Stimulated activated CD8-positive, alpha-beta memory T cell treated with anti-CD3 and anti-CD28 coated beads, Interleukin-4, amount 100 ng/mL, for 1 hour (primary cell): ENCODE measurements at places on chromosomes 5 and 9.

DNA sequence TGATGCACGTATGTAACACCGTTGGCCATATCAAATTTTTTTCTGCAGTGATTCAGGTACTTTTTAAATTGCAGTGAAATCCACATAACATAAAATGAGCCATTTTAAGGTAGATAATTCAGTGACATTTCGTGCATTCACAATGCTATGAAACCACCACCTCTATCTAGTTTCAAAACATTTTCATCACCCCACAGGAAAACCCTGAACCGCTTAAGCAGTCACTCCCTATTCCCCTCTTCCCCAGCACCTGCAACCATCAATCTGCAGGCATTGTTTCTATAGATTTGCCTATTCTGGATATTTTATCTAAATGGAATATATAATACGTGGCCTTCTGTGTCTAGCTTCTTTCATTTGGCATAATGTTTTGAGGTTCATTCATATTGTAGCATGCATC lies 79.2 kb downstream of the BOD1 start:
- no peak for DNase-seq

DNA sequence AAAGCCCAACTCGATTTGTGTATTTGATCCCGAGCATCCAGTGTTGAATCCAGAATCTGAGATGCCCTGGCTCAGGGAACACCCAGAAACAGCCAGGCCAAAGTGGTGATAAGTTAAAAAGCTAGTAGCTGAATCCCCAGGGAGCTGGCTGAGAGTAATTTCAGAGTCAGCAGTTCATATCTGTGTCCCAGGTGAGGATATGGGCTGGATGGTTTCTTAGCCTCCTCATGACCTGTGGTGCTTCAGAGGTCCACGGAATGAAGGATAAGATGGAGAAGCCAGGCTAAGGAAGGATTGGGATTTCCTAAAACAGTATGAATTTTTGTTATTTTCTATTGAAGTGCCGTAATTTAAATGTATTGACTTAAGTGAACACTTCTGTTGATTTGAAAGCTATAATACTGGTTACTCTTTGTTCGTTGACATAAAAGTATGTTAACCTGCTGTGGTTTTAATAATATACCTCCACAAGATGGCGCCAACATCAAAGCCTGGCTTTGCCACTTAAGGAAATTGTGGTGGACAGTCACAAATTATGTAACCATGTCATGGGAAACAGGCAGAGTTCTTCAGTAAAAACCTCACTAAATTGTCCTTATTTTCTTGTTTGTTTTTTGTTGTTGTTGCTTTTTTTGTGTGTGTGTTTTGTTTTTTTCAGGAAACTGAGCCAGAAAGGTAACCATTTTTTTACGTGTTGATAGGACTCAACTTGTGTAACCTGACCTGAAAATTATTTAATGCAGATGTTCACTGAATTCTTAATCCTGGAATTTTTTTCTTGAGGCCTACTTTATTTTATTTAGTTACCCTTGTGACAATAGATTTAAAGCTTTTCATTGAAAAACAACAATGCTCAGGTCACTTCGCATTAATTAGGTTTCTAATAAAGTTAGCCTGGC lies 11.4 kb downstream of the MTAP start:
- DNase-seq: peak; percentile 34

DNA sequence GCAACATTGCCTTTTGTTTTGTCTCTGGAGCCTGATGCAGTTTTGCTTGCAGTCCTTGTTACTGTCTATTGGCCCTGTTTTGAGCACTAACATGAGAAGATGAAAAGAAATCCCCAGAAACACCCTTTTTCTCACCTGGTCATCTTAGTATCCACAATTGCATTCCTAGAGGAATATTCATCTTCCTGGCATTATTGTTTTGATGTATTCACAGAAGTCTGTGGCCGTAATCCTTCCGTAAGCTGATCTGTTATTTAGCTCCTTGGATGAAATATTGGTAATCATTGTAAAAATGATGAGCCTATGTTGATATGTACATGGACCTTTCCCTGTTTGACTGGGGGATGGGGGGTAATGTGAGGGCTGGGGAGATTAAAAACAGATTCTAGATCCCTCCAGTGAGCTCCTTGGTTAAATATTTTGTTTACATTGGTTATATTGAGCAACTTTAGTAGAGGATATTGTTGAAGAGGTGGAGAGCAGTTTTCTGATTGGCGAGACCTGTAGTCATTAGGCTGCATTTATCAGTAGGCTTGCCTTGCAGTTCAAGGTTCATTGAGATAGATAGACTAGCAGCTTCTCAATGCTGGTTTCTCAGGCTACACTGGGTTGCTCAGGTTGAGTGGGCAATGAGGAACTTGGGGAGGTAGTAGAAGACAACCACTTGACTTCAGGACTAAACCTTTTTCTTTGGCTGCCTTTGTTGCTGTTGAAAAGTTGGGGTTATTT lies 117.5 kb downstream of the MACIR start:
- no peak for DNase-seq

GRCh38 chr5:30918171-30918570 lies 275.3 kb upstream of the CDH6 start:
- no peak for DNase-seq

DNA sequence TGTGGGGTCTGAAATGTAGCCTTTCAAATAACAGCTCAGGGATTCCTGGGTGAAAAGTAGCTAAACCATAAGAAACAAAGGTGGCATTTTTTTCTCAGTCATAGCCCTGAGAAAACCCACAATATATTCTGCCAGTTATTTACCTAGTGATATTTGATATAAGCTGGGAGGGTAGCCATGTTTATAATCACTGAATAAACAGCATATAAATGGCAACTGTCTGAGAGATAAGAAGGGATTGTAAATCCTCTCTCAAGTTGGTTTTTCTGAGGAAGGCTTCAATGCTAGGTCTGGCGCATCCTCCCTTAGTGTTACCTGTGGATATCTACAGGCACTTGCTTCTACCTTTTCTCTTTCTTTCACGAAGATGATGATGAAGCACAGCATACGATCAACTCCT lies 1080.5 kb upstream of the DMAC1 start:
- no peak for DNase-seq

GRCh38 chr5:59116231-59116865 lies 533.5 kb downstream of the RAB3C start:
- DNase-seq: no peak

GRCh38 chr5:146690880-146691355 lies 174.9 kb upstream of the GPR151 start:
- no peak for DNase-seq

DNA sequence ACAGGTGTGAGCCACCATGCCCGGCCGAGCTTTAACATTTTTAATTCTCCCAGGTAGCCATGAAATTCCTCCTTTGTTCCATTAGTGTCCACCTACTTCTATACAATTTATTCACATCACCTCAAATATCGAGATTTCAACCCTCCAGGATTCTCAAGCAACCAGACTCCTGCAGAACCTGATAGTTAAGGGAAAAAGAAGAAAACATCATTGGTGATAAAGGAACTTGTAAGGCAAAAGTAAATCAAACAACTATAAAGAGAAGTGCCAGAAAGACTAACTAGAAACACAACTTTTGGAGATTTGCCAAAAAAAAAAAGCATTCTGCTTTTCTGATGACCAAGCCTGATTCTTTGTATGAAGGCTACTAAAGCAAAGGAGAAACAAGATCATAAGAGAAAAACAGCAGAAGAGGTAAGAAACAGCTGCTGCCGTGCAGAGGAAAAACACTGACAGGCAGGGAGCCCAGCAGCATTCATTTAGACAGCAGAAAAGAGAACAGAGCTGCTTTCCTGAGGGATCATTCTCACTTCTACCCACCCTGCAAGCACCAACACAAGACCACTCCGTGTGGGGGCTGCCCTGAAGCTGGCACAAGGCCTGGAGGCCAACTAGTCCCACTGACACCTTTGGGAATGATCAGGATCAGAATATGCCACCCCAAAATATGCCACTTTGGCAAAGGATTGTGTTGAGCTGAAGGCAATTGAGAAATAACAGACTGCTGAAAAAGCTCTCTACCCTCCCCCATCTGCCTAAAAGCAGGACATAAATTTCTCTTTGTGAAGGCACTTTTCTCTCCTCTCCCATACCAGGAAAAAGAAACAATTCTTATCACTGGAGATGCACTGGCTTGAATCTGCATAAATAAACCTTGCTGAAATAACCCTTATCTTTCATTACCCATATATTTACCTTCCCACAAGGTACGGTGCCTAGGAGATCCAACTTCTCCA lies 75.1 kb downstream of the ALDH7A1 start:
- DNase-seq: no peak

- no peak for DNase-seq
Measured at GRCh38 chr5:145946112-145946861, 9.9 kb downstream of the SH3RF2 start.

DNA sequence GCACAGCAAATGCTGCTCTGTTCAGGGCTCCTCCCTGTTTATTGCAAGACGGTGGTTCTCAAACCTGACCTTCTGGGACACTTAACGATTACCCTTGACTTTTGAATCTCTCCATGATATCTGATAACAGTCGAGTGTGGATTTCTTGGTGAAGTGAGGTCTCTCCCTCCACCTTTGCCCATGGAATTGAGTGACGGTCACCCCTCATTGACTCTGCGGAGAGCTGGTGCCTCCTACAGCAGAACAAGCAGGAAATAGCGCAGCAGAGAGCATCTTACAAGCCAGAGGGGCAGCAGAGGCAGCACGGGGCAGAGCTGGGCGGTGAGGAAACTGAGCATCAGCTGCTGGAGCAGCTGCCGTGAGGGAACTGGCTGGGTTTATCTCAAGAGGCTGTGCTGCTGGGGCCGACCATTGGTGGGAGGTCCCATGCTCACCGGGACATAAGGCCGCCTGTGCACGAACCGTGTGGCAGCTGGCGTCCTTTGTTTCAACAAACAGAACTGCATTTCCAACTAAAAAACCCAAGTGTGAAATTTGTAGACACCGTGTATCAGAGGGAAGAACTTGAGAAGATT lies 189.8 kb downstream of the MTRR start:
- DNase-seq: no peak

DNA sequence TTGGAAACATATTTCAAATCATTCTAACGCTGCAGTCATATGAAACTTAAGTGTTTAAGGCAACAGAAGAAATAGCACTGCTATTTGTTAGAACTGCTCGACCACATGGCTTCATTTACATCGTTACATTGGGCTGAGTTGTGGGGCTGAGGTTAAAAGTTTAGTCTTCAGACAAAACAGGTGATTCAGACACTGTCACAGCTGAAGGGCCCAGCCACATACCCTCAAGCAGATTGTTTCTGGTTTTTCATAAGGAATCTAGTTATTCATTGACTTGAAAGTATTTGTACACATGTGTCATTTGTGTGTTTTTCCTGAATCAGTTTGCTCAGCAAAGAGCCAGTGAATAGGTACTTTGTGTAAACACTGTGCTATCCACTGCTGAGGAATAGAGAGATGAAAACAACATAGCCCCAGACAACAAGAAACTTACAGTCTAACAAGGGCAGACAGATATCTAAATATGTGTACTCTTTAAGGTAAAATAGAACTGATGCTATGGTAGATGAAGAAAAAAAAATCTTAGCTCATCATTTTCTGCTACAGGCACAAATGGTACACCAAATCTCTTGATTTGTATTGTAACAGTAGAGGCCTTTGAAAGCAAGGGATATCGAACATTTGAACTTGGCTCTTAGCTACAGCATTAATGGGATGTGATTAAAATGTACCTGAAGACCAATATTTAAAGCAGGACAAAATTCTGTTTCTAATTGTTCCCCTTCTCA lies 357.6 kb upstream of the RPS23 start:
- no peak for DNase-seq

DNA sequence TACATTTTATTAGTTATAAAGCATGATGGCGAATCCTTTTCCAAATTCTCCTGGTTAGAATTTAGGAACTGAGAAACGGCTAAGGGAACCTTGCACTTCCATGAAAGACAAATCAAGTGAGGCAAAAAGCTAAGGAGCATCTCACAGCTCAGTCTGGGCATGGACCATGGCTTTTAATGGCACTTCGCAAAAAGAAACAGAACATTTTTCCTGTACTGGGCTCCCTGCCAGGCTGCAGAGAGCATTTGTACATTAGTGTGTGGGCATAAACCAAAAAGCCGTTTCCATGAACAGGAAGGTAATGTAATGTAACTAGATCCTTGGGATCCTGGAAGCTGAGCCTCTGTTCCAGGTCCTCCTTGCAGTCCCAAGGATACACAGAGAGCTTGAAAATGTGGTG lies 354.2 kb downstream of the MRPS30 start:
- no peak for DNase-seq

- no peak for DNase-seq
Measured at GRCh38 chr9:122406070-122406890, 35.5 kb downstream of the PTGS1 start.

GRCh38 chr5:141814064-141814964 lies 63.9 kb downstream of the PCDH1 start:
- no peak for DNase-seq

- no peak for DNase-seq
Measured at GRCh38 chr5:126506079-126506478, 82.9 kb downstream of the GRAMD2B start.

DNA sequence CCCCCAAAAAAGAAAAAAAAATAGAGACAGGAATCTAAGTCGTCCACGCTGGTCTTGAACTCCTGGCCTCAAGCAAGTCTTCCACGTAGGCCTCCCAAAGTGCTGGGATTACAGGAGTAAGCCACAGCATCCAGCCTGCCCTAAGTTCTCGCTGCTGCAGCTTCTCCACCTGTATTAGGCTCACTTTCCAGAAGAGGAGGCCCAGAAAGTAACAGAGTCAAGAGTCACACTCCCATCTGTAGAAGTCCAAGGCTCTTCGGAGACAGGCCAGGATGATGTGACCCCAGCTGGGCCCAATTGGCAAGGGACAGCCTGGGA lies 1.8 kb downstream of the EEIG1 start:
- DNase-seq: no peak

DNA sequence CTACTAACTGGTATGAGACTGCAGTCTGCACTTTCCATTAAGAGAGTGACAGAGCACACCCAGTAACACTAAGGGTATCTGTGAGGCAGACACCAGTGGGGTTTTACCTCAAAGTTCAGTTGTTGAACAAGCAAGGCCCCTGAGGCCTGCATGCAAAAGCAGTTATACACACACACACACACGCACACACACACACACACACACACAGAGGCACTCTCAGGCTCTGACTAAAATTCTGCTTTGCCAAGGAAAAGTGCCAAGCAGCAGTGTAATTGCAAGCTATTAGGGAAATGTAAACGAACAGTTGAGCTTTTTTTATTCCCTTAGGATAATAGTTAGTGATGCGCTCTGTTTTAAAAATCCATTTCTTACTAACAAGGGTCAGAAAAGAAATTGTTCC lies 377.1 kb downstream of the SPOCK1 start:
- DNase-seq: no peak

GRCh38 chr5:28807195-28807729 lies 1768.9 kb upstream of the CDH9 start:
- DNase-seq: no peak
